Activated T-cell treated with anti-CD3 and anti-CD28 coated beads, Interleukin-2, amount 50 U/mL, for 72 hours (primary cell): ENCODE measurements at places on chromosomes 1 and 21.

DNA sequence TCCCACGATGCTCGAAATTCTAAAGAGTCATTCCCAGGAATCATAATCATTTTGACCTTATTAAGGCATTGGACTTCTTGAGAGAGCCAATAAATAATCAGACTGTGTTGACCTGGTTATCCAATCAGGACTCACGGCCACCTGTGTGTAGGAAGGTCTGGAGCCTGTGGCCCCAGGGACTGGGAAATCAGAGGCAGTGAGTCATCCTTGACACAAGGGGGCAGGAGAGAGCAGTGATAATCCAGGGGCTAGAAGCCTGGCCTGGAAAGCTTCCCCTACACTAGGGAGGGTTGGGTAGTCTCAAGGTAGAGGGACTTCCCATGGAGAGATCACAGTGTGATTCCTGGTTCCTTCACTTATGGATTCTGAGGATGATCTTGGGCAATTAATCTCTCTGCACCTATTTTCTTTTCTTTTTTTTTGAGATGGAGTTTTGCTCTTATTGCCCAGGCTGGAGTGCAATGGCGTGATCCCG lies 4.7 kb downstream of the MR1 start:
- DNase-seq: peak; percentile 76

DNA sequence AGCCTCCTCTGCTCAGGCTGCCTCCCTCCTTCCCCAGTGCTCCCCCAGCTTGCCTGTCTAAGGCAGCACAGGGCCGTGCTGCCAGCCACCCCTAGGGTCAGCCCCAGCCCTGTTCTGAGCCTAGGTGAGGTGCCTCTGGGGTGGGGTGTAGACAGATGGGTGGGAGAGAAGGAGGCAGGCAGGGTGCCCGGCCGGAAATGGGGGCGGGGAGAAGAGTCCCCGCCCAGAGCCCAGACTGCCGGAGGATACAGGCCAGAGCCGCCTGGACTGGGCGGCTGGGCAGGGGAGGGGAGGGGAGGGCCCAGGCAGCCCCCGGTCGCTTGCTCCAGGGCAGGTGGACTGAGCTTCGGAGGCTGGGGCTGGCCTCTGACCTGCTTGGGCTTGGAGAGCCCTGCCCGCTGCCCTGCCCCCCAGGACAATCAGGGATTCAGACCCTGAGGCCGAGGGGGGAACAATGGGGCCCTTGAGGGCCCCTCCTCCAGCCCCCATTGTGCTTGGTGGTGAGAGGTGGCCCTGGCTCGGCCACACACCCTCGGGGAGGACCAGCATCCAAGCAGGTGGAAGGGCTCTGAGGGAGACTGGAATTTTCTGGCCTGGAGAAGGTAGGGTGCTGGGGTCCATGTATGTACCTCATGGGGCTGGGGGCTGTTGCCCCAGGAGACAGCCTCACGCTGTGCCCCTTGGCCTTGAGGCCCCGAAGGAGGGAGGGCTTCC lies at the start of gene GJC2:
Gene GJC2, plus strand, starts transcription at position 525 of the 714 bp plus-strand sequence. CDS start 7,829 bp downstream, outside the sequence.
- DNase-seq: no peak

DNA sequence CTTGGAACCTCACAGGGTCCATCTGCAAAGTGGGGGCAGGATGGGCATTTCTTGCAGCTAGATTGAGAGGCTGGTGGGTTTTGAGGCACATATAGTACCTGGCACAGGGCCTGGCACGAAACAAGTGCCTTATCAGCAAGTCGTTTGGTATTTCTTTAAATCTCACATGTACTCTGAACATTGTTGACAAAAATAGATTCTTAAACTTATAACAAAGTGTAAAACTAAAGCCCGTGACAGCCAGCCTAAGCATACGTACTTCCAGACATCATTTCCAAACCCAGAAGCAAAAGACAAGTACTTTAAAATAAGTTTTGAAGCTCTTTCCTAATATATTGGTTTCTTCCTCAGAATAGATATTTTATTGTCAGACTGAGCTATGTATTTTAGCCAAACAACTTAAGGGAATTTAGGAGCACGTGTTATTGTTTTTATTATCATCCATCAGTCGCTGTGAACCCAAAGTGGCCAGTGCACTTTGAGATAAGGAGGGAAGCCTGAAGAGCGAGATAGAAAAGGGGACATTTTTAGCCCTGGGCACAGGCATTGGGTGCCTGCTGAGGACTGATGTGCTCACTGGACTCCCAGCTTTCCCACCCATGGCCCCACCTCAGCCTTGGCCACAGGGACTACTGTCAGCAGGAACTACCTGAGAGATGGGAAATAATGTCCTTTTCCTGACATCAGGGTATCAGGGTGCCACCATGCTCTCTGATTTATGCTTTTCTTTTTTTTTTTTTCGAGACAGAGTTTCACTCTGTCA lies 3.0 kb downstream of the FBLIM1 start:
- DNase-seq: no peak

DNA sequence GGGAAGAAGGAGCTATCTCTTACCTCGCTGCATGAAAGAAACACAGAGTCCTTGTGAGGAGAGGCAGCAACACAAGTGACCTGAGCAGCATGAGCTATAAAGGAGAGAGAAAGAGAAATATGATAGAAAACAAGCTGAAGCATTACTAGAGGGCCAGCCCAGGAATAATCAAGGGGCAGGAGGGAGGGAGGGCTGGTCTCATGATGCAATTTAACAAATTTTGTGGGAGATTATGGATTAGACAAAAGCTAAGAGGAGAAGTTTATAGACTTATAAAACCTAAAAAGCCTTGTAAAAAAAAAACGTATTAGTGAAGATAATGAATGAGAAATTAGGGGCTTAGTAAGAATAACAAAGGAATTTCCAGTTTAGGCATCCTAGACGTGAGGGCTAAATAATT lies 5.0 kb downstream of the WDR77 start:
- no peak for DNase-seq

DNA sequence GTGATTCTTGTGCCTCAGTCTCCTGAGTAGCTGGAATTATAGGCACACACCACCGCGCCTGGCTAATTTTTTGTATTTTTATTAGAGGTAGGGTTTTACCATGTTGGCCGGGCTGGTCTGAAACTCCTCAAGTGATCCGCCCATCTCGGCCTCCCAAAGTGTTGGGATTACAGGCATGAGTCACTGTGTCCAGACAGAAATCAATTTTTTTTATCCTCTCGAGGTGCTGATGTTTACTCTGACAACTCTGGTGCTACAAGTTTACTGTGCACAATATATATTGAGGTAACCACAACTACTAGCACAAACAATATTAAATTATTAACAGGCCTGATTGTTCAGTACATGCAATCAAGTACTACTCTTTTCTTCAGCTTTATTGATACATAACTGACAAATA lies 39.7 kb downstream of the F13B start:
- DNase-seq: no peak

GRCh38 chr1:54993140-54993539 lies 5.6 kb upstream of the BSND start:
- DNase-seq: no peak

DNA sequence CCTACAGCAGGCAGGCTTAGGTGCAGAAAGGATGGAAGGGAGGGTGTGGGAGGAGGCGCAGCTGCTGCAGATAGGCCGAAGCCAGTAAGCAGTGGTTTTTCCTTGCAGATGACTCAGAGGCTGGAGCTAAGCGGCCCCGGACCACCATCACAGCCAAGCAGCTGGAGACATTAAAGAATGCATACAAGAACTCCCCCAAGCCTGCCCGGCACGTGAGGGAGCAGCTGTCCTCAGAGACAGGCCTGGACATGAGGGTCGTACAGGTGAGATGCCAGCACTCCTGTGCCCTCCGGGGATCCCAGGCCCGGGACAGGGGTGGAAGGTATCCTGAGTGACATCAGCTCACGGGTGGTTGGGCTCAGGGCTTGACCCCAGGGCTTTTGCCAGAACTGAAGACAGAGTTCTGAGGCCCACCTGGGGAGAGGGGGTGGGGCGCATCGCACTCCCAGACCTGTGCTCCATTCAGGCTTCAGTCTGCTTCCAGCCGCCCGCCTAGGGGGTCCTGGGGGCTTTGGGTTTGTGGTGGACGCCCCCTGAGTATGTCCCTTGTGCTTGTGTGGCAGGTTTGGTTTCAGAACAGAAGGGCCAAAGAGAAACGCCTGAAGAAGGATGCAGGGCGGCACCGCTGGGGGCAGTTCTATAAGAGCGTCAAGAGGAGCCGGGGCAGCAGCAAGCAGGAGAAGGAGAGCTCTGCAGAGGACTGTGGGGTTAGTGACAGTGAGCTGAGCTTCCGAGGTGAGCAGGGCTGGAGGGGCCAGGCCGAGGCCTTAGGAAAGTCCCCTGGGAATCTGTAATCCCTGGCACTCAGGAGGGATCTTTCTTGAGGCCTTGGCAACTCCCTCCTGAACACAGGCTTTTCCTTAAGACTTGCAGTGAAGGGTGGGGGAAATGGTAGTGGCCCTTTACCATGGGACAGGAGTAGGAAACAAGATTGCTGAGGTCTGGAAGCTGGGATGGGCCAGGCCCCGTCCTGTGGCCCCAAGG lies 41.5 kb downstream of the LHX4 start:
- DNase-seq: no peak

DNA sequence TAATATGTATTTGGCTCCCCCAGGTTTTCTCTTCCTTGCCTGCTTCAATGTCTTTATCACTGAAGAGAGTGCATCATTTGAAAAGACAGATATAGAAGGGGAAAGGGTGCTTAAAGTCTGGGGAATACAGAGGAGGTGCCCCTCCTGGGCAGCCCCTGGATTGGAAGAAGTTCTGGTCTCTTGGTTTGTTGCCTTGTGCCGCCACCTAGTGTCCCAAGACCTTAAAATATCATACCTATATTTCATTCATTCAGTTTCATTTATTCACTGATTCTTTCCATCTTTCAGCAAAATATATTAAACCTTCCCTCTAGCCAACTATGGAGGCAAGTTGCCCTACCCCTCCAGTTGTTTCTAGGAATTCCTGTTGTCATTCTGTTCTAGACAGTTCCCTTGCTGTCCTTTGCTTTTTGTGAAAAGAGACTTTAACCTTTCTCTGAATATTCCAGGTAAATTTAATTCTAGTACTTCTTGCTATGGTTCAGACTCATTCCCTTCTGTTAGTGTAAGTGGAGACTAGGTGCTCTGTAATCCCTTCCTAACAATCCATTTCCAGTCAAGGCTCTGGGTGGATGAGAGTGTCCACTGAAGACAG lies 56.1 kb downstream of the MEF2D start:
- DNase-seq: peak; percentile 40

DNA sequence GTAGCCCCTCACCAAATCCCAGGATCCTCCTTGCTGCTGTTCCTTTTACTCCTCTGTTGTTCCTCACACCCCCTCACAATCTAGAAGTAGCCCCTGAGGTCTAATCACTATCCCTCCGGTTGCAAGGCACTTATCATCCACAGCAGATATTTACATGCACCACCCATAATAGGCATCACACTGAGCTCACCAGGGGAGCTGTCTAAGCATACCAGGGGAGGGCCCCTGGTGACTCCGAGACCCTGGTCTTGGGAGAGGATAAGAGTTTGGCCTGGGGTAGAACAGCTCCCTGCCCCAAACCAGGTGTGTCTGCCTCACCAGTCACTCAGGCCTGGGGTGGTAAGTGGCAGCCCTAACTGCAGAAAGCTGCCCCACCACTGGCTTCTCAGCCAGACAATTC lies 37.3 kb upstream of the ZC3H12A start:
- DNase-seq: no peak

DNA sequence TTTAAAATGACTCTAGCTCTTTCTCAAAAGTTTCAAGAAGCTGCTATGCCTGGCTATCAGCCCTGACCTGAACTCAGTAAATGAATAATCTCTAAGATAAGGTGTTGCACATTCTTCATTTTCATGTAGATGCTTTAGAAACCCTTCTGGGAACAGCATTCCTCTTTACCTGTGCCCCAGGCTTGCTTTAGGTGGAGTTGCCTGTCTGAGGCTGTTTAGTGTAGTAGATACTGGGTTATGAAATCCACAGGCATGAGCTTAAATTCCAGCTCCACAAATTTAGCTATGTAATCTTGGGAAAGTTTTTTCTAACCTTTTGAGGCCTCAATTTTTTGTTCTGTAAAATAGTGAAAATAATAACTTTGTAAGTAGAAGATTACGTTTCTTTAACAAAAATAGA lies 41.6 kb downstream of the ATP6V1G3 start:
- DNase-seq: no peak

- DNase-seq: no peak
These were observed 770 bp upstream of the RC3H1 start for GRCh38 chr1:174022976-174023277.
